ENCODE measurements at places on chromosomes 11 and 22. TPM values are rescaled to one million over a fixed set of nuclear protein-coding genes. Genes with fewer than 3 reads are reported as not detected.
A peak's percentile ranks its signal among the peaks of the same experiment; 100 is the strongest.

- DNase-seq = peak; percentile 27
These were observed 1.7 kb downstream of the FCHSD2 start for GRCh38 chr11:73140213-73141030.

Gene APOA4
- total RNA-seq = not detected

GRCh38 chr22:22927888-22928665 is 40.5 kb downstream of the IGLL5 start:
- no peak for DNase-seq

GRCh38 chr11:79173615-79174014 is 267.2 kb downstream of the TENM4 start:
- DNase-seq = no peak

All from mammary epithelial cell (primary cell).